ENCODE measurements at places on chromosomes 7 and 10.

- DNase-seq: no peak
Observed at GRCh38 chr10:71607082-71607443, 112.5 kb downstream of the C10orf105 start.

DNA sequence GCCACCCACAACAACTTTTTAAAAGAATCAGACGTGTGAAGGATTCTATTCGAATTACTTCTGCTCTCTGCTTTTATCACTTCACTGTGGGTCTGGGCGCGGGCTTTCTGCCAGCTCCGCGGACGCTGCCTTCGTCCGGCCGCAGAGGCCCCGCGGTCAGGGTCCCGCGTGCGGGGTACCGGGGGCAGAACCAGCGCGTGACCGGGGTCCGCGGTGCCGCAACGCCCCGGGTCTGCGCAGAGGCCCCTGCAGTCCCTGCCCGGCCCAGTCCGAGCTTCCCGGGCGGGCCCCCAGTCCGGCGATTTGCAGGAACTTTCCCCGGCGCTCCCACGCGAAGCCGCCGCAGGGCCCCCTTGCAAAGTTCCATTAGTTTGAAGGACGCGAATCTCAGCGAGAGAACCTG, 461 bp upstream of the HTRA1 start:
- DNase-seq: no peak

- no peak for DNase-seq
Observed at GRCh38 chr7:139661043-139661440, 116.8 kb downstream of the HIPK2 start.

DNA sequence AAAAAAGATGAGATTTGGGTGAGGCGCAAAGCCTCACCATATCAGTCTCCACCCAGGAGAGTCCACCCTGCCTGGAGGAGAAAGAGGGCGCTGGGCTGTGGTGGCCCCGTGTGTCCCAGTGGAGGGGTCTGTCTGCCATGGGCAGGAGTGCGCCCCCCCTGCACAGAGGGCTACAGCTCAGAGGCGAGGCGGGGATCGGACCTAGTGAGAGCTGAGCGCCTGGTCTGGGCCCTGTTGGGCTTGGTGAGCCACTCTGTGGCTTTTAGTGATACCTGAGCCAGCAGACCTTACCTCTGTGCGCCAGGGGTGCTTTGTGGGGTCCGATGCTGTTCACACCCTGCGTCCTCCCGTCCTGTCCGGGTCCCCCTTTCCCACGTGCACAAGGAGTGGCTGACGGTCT, 25.9 kb upstream of the GNA12 start:
- DNase-seq: peak; percentile 15

- DNase-seq: peak; percentile 28
Observed at GRCh38 chr10:8331387-8331786, 276.9 kb downstream of the GATA3 start.

DNA sequence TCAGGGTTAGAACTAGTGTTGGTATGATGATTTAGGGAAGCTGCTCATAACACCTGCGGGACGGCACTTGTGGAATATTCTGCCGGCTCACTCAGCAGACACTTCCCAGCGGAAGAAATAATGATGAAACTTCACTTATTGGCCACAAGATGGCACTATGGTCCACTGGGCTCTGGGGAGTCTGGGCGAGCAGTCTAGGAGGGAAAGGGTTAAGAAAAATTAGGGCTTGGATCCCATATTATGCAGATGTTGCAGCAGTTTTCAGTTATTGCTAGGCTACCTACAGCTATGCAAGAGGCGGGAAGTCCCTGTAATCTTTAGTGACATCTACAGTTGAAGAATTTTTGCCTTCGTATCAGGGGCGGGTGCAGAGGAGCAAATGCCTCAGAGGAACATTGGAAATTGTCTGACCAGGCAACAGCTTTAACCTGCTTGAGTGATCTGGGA, 238.7 kb upstream of the PRSS58 start:
- peak; percentile 31 for DNase-seq

DNA sequence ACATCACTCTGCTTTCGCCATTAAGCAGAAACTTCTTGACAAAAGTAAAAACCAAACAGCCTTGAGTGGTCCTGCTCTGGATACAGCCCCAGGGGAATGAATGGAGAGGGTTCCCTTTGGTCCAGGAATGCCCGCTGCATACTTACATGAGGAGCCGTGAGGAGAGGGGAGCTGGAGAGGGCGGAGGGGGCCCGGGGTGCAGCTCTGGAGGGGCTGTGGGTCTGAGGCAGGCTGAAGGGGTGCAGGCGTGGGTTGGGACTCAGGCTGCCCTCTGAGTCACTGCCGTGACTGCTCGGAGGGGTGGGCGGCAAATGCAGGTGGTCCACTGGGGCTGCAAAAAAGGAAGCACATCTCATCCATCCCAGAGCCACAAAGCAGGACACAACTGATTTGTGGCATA, 61.3 kb upstream of the DGKI start:
- no peak for DNase-seq

DNA sequence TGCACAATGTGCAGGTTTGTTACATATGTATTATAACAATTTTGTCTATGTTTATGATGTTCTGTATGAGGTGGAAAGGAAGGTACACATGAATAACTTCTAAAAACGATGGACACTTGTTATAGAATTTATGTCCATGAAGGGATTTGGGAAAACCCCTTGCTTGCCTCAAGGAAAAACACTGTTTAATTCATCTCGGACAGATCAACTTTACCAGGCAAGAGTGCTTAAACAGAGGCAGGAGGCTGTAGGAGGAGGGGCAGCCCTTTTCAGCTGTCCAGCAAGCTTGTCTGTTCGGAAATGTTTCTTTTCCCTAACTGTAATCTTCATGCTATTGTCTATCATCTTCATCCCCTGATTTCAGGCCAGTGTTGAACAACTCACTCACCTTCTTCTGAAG, 200.9 kb downstream of the CDC14C start:
- no peak for DNase-seq

DNA sequence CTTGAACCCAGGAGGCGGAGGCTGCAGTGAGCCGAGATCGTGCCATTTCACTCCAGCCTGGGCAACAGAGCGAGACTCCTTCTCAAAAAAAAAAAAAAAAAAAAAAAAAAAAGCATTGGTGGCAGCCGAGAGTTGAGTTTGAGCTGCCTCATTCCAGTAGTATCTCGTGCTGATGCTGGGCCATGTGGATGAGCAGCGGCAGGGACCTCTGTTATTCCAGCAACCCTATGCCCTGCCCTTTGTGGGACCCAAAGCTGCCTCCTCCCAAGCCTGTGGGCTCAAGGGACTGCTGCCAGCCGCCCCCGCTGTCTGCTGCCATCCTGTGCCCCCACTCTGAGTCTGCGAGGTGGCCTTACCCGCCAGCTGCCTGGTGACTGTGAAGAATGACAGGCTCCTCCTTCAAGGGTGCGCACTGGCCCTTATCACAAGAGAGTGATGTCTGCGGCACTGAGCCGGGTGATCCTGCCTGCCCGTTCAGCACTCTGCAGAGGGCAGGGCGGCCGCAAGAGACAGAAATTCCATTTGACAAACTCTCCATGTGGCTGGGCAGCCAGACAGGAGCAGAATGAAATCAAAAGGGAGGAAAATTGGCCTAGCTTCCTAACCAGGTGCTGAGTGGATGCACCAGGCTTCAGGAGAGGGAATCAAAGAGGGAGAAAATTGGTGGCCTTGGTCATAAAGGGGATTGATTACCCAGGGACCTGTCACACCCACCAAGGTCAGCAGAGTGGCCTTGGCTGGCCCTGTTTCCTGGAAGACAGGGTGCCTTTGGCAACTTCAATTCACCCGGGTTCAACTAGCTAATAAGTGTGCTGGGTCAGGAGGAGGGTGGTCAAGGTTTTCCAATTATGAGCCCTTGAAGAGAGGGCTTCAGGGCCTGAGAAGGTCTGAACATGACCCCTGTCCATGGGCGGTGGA, 65.3 kb upstream of the ZMIZ1 start:
- DNase-seq: no peak

DNA sequence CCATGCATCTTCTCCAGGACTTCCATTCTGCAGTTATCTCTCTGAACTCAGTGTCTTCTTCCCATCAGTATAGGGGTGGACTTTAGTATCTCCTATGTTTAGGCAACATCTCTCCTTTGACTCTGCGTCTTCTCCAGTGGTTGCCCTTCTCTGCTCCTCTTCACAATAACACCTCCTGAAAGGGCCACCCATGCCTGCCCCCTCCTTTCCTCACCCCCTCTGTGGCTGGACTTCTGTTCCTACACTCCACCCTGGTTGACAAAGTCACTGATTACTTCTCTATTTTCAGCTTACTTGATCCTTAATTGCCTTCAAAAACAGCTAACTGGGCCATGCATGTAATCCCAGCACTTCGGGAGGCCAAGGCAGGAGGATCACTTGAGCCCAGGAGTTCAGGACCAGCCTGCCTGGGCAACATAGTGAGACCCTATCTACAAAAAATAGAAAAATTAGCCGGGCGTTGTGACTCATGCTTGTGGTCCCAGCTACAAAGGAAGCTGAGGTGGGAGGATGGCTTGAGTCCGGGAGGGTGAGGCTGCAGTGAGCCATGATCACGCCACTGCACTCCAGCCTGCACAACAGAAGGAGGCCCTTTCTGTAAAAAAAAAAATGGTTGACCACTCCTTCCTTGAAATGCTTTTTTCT, 13.7 kb downstream of the SRGN start:
- DNase-seq: peak; percentile 44

GRCh38 chr10:78408671-78409472, 375.2 kb downstream of the RPS24 start:
- DNase-seq: no peak

GRCh38 chr10:74859546-74859945, 33.1 kb downstream of the KAT6B start:
- no peak for DNase-seq

All from CD4-positive, alpha-beta T cell treated with Interleukin-17A for 4 hours (primary cell).